Bronchial epithelial cell (primary cell): ENCODE measurements at places on chromosomes 12 and 14. TPM values are rescaled to one million over a fixed set of nuclear protein-coding genes. Genes with fewer than 3 reads are reported as not detected.

DNA sequence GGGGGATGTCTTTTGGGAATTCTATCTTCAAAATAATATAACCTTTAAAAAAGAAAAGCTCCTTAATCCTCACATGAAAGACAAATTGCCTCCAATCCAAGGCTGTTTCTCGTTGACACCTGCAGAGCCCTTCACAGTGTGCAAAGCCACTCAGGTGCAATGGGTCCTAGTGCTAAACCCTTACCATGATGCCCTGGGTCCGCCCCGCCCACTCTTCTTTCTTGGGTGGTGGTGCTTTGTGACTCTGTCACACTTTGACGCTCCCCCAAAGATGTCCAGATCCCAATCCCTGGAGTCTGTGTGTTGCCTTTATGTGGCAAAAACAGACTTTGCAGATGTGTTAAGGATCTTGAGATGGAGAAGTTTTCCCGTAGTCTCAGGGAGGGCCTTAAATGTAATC, 29.7 kb downstream of the CLMN start:
- no peak for DNase-seq

GRCh38 chr12:131142891-131143657, 189.4 kb downstream of the ADGRD1 start:
- no peak for DNase-seq

KRT5 gene
- total RNA-seq = 6,770 and 10,597 TPM in 2 replicates

DNA sequence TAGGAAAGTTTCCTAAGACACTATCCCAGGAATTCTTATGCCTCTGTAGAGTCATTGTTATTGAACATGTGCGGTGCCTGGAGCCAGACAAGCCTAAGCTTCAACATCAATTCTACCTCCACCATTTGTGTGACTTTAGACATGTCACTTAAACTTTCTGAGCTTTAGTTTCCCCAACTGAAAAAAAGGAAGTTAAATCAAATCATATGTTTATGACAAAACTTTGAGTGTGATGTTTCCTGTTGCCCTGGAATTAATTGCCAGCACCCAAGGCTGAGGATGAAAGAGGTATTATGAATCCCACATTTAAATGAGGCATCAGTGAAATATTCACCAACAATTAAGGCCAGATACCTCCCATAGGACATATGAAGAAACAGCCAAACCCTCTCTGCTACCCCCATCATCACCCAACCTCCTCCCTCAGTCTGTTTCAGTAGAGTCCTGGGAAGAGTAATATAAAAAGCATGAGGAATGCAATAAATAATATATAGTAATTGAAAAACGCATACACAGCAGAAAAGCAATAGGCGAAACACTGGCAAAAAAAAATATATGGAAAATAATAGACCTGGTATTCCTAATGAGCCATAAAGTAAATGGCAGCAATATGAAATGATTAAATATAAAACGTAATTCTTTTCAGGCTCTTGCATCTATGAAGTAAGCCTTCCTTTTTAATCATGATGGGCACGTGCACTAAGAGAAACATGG, 182.0 kb upstream of the DCN start:
- no peak for DNase-seq

DNA sequence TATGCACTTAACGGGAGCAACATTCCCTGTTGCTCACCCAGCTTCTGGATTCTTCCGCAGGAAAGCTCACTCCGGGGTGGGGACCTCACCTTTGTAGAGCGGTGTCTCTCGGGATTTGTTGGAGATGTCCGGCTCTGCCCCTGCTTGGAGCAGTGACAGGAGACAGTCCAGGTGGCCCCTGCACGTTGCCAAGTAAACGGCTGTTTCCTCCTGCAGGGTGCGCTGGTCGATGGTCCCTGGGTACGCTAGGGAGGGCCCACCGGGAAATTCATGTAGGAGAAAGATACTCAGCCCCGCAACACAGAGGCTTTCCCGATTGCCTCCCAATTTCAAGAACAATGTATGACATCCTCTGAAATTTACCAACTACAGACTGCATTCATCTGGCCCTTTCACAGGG, 23.1 kb downstream of the ASB2 start:
- no peak for DNase-seq

DNA sequence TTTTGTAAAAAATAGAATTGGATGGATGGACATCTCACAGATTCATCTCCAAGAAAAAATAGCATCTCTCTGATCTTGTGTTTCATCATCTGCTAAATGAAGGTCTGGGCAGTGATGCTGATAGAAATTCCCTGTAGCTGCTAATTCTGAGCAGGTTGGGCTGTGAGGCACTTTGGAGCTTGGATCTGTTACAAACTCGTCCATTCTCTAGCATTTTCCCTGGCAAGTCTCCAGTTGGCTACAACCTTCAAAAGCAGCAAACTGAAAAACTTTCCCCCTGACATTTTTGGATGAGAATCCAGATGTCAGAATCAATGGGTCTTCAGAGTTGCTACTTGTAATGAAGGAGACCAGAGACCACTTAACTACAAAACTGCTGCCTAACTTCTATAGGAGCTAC, 72.7 kb downstream of the TPH2 start:
- DNase-seq = no peak

- DNase-seq = no peak
Measured at GRCh38 chr12:94205822-94206221, 57.4 kb downstream of the PLXNC1 start.

DNA sequence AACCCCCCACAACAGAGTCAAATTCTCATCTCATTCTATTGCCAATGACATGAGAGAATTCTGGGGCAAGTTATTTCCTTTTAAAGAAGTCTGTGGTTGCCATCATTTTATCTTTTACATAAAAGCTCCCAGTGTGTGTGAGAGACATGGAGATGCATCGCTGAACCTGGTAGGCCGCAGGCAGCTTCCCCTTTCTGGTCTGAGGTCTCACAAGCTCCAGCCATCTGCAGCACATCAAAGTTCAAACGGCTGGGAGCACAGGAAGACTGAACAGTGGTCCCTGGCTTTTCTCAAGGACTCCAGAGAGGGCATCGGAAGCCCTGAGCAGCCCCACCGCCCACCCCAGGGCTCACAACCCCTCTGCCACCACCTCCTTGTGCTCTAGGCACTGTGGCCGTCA, 141.7 kb downstream of the RIMBP2 start:
- DNase-seq = no peak

DNA sequence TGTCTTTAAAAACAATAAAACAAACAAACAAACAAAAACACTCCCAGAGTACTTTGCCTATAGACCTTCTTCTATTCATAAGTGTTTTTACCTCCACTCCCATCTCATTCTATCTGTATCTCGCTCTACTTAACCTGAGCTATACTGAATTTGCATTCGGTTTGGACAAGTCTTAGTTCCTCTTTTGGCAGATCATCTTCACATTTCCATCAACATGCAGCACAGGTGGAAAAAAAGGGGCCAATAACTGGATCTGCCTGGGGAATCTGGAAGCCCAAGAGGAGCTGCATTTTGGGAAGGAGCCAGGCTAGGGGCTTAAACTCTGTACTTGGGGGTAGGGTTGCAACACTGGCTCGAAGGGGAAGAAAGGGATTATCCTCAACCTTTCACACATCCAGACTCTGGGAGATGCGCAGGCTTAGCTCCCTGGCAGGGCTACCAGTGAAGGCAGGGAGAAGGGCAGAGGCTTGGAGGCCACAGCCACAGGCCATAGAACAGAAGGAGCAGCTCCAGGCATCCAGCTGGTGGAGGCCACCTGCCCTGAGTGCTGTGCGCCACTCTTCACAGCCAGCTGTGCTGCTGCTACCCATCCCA, 4.1 kb downstream of the NINJ2 start:
- no peak for DNase-seq
